ENCODE measurements at places on chromosomes 5 and 9.

GRCh38 chr9:11233696-11234095, 620.9 kb upstream of the PTPRD start:
- no peak for DNase-seq

- DNase-seq: no peak
Observed at GRCh38 chr5:88879724-88880123, 3.3 kb downstream of the MEF2C start.

DNA sequence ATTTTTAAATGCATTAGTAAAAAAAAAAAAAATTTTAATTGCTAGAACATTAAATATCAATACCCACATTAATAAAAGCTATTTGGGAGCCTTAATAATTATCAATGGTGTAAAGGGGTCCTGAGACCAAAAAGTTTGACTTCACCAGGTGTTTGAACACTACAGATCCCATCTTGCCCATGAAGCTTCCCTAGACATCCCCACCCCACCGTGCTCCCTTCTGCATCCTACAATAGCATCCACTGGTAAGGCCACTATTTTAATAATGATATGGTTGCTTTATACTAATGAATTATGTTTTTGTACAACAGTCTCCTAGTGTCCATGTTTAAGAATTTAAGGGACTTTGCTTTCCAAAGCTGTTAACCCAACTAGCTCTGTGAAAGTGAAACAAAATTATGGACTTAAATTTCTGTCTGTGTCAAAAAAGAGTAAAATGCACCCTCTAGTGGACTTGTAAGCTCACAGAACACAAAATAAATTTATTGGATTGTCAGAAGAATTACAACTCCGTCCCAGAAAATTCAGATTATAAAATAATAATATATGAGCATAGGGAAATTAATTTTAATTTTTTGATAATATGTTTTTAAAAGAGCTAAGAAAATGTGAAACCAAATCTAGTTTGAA, 76.0 kb downstream of the ARL15 start:
- no peak for DNase-seq

GRCh38 chr9:111483439-111483857, 735 bp downstream of the ECPAS start:
- DNase-seq: peak; percentile 36

GRCh38 chr9:103335461-103335860, 340.3 kb downstream of the CYLC2 start:
- no peak for DNase-seq

- DNase-seq: no peak
Observed at GRCh38 chr5:58544926-58545325, 37.9 kb upstream of the RAB3C start.

GRCh38 chr9:95060234-95060633, 257.3 kb downstream of the FANCC start:
- no peak for DNase-seq

DNA sequence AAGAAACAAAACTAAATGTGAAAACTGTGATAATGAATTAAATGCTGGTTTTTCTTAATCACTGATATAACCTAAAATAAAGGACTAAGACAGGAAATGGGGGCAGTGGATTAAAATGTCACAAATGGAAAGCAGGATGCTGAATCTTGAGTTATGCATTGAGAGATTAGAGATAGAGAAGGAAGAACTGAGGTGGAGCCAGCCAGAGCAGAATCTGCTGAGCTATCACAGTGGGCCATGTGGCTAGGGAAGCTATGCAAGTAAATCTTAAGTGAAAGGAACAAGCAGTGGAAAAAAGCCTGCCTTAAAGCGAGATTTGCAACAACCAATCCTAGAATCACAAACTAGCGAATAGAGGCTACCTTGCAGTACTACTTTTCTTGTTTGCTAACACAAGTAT, 188.5 kb upstream of the RASA1 start:
- no peak for DNase-seq

DNA sequence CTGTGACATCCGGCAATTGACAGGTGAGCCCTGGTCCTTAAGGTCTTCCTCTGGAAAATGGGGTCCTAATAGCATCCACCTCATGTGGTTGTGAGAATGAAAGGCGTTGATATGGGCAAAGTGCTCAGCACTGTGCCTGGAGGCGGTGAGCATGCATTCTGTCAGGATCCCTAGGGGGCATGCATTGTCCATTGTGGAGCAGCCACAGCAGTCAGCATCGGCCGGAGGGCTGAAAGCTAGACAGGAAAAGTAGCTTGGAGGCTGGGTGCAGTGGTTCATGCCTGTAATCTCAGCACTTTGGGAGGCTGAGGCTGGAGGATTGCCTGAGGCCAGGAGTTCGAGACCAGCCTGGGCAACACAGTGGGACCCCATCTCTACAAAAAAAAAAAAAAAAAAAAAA, 122.2 kb downstream of the LHX2 start:
- no peak for DNase-seq

DNA sequence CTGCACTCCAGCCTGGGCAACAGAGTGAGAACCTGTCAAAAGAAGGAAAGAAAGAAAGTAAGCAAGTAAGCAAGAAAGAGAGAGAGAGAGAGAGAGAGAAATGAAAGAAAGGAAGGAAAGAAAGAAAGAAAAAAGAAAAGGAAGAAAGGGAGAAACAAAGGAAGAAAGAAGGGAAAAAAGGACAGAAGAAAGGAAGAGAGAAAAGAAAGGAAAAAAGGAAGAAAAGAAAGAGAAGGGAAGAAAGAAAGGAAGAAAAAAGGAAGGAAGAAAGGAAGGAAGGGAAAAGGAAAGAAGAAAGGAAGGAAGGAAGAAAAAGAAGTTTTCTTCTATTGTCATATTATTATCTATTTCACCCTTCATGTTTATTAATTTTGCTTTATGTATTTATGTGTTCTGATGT, 251.1 kb upstream of the CD180 start:
- DNase-seq: no peak

- no peak for DNase-seq
Observed at GRCh38 chr5:150672884-150673275, 11.8 kb downstream of the MYOZ3 start.

DNA sequence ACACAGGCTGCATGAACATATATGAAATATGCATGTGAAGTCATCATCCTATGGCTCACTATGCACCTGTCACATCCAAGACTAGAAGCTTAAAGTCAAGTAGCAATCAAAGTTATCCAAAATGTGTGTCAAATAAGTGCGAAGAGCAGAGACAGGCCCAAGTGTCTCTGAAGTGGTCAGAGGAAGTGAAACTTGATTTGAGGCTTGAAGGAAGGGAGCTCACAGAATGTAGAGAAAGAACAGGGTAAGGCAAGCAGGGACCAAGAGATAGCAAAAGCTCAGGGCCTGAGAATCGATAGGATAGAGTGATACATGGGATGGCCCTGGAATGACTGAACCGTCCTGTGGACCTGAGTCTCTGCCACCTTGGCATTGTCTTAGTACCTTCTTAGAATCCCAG, 274.3 kb upstream of the TRPC7 start:
- no peak for DNase-seq

DNA sequence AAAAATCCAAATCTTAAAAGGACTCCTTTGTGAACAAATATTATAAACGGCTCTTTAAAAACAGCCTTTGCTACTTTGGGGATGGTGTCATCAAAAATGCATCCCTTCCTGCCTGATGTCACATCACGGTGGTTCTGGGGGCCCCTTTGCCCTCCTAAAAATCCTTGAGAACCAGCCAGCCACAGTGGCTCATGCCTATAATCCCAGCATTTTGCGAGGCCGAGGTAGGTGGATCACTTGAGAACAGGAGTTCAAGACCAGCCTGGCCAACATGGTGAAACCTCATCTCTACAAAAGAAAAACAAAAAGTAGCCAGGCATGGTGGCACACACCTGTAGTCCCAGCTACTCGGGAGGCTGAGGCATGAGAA, 43.9 kb downstream of the FNBP1 start:
- DNase-seq: no peak

DNA sequence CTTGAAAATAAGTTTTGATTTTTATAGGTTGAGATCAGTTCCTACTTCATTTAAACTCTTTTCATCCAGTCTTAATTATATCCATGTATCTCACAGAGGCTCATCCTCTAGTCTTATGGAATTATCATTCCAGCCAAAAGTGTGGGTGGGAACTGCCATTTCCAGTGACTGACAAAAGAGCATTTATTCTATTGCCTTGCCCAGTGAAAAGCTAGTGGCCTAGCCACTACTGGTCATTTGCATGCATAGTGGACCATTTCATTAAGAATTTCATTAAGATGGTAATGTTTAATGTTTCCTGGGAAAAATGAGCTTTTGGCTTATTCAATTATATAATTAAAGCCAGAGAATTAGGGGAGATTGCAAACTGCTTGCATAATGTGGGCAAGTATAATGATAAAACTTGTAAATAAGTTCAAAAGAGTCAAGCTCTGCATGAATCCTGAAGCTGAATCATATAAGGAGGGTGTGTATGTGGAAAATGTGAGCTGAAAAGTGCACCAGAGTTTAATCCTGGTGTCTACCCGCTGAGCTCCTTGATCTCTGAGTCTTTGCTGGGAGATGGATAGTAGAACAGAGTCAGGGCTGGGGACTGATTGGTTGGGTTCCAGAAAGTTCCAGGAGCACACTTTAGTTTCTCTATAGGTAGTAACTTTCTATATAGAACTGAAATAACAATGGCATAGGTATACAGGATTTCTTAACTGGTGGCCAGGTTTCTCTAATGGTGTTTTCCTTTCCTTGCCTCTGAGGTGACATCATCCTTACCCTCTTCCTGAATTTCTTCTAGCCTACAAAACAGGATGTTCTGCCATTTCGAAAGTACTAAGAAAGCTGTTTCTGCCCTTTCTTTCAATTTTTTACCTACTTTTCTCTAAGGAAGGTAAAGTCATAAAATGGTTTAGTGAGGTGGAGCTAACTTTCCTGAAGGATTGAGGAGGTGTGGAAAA, 78.5 kb downstream of the KIF4B start:
- no peak for DNase-seq

- DNase-seq: no peak
Observed at GRCh38 chr9:102273952-102274351, 535.5 kb upstream of the GRIN3A start.

- DNase-seq: no peak
Observed at GRCh38 chr9:34862836-34863235, 95.2 kb upstream of the PHF24 start.

DNA sequence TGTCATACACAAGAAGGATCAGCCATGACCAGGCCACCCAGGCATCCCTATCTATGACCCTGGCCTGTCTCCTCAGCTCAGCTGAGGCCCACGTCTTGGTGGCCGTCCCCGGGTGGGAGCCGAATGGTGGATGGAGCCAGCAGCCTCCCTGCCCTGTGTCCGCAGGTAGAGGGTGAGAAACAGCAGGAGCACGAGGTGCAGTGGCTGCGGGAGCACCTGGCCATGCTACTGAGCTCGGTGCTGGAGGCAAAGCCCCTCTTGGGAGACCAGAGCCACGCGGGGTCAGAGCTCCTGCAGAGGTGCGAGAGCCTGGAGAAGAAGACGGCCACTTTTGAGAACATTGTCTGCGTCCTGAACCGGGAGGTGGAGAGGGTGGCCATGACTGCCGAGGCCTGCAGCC, 24.5 kb downstream of the FBXW5 start:
- DNase-seq: no peak

- DNase-seq: no peak
Observed at GRCh38 chr5:110371011-110371724, 355.3 kb downstream of the TMEM232 start.

DNA sequence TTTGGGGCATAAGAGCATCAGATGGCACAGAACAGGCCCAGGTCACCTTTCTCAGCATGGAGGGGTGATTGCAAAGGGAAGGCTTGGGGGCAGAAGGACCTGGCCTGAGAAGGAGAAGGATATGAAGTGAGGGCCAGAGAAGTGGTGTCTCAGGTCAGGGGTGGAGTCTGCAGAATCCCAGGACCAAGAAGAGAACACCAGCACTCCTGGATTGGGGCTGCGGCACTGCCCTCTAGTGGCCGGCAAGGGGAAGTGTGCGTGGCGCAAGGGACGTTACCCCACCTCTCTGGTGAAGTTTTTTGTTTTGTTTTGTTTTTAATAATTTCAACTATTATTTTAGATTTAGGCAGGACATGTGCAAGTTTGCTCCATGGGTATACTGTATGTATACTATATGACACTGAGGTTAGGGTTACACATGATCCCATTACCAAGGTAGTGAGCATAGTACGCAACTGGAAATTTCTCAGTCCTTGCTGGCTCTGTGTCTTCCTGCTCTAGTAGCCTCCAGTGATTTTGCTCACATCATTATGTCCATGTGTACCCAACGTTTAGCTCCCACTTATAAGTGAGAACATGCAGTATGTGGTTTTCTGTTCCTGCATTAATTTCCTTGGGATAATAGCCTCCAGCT, 1548.6 kb downstream of the EFNA5 start:
- no peak for DNase-seq

- DNase-seq: no peak
Observed at GRCh38 chr5:62742207-62742606, 163.6 kb downstream of the LRRC70 start.

DNA sequence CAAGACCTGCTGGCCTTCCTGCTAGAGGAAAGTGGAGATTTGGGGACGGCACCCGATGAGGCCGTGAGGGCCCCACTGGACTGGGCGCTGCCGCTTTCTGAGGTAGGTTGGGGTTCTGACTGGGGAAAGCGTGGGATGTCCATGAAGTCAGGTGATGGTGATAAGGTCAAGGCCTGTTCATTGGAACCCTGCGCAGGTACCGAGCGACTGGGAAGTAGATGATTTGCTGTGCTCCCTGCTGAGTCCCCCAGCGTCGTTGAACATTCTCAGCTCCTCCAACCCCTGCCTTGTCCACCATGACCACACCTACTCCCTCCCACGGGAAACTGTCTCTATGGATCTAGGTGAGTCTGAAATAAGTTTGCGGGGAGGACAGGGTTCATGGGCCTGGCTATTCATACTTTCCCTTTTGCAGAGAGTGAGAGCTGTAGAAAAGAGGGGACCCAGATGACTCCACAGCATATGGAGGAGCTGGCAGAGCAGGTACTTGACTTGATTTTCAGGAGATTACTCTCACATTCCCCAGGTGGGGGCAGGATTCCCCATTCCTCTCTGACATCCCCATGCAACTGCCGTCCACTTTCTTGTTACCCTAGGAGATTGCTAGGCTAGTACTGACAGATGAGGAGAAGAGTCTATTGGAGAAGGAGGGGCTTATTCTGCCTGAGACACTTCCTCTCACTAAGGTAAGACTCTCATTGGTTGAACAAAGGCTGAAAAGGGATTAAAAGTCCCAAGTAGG, 505 bp downstream of the CREB3 start:
- DNase-seq: no peak

GRCh38 chr5:177361418-177362291, 3.9 kb downstream of the RGS14 start:
- DNase-seq: no peak

GRCh38 chr5:173567548-173567947, 48.9 kb downstream of the BOD1 start:
- DNase-seq: no peak

- DNase-seq: no peak
Observed at GRCh38 chr9:109238655-109239054, 71.6 kb upstream of the FRRS1L start.

Measured in activated effector memory CD4-positive, alpha-beta T cell treated with Interleukin-2 at 50 U/mL for 16 hours (primary cell).